ENCODE measurements at places on chromosomes 13 and 19.
A peak's percentile ranks its signal among the peaks of the same experiment; 100 is the strongest.

- DNase-seq, result no peak
Measured at GRCh38 chr13:20465218-20465879, 60.3 kb downstream of the CRYL1 start.

DNA sequence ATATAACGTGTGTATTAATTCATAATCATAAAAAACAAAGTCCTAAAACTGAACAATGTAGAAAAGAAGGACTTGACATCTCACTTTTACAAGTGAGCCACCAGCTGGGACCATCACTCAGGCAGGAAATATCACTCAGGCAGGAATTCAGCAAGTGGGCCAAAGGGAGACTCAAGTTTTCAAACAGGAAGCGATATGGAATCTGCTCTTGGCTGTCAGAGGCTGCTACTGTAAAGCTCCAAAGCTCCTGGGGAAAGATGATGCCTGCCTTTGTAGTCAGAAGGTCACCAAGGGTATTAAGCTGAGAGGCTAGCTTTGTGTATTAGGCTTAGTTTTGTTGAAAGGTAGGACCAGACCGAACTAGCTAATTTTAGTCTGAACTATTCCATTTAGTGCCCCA is 5.5 kb upstream of the AKAP11 start:
- DNase-seq, result peak; percentile 71

- DNase-seq, result peak; percentile 68
Measured at GRCh38 chr13:46396341-46396740, 9.3 kb upstream of the RUBCNL start.

DNA sequence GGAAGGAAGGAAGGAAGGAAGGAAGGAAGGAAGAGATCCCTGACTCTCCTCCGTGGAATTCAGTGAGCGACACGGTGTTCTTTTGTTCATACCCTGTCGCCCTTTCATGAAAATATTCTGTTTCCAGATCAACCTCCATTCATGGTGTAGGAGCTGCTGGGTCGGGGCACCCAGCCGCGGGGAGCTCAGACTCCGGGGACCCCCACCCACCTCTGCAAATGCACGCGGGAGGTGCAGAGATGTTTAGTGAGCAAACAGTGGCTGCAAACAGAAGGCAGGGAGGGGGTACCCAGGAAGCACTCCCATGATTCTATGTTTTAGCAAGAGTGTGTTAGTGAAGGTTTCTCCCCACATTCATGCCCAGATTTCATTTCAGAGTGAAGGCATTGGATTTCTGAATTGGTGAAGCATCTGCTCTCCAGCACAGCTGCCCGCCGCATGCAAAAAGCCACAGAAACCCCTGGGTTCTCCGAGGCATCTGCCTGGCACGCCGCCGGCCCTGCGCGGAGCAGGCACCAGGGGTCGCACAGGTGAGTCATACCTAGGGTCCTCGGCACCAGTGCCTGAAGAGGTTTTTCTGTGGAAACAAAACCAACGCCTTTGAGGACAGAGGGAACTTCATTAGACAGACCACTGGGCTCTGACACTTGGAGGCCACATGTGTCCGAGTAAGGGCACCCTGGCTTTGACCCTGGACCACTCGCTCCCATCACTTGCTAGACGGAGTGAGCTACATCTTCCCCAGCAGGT is 80.6 kb downstream of the ZNF557 start:
- no peak for DNase-seq

DNA sequence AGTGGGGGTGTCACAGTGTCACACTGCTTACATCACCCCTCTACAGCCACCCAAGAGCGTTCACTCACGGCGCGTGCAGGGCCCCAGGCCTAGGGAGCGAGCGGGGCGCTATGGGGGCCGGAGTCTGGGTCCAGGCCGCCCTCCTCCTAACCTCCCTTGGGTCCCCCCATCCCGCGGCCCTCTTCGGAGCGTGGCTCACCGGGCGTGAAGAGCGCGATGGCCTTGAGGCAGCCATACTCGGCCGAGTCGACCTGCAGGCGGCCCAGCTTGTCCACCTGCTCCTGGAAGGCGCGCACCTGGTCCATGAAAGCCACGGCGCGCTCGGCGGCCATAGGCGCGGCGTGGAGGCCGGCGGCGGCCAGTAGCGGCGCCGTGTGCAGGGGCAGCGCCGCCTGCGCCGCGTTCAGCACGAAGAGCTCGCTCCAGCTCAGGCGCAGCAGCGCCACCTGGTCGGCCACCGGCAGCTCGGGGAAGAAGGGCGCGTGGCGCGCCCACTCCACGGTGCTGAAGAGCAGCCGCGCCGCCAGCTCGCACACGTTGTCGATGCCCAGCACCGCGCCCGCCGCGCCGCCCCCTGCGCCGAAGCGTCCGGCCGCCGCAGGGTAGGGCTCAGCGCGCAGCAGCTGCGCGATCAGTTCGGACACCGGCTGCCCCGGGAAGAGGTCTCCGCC is 9.4 kb downstream of the OCEL1 start:
- peak; percentile 65 for DNase-seq

DNA sequence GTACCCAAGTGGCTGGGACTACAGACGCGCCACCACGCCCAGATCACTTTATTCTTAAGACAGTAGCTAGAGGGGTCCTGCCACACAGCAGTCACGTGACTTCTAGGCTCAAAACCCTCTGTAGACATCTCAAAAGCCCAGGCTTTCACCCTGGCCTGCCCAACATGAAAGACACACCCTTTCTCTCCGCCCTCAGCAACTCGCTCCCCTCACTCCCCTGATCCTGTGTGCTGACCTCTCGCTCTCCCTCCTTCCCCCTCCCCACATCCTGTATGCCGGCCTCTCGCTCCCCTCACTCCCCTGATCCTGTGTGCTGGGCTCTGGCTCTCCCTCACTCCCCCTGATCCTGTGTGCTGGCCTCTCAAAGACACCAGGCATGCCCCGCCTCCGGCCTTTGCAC is 77.4 kb downstream of the SLC15A1 start:
- no peak for DNase-seq

GRCh38 chr19:30006207-30006606 is 64.2 kb downstream of the URI1 start:
- no peak for DNase-seq

- peak; percentile 61 for DNase-seq
Measured at GRCh38 chr13:44879452-44880058, 109.7 kb downstream of the NUFIP1 start.

DNA sequence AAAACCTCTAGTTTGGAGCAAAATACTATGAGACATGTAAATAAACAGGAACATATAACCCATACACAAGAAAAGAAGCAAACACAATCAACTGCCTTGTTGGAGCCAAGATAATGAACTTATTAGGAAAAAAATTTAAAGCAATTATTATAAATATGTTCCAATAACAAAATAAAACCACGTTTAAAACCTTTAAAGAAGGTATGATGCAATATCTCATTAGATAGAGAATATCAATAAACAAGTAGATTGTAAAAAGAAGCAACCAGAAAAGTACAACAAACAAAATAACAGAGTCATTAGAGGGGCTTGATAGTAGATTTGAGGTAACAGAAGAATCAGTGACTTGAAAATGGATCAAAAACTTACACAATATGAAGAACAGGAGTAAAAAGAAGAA is 327.0 kb upstream of the PCDH9 start:
- no peak for DNase-seq

GRCh38 chr13:111316161-111316730 is 4.2 kb upstream of the TEX29 start:
- DNase-seq, result no peak

DNA sequence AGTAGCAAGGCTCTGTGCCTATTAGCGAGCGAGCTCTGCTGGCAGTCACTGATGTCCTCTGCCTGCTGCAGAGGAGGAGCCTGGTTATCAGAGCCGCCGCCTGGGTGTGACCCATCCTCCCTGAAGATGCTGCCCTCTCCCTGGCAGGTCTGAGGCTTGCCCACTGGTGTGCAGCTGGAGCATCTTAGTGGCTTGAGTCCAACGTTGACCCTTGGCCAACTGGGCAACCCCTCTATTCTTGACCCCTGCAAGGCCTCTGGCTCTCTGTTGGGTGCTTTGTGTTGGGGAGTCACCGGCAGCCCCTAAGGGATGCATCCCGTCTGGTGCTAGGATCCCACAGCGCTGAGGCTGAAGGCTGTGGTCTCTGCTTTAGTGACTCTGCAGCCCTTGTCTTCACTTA is 277.9 kb upstream of the SOX1 start:
- no peak for DNase-seq

GRCh38 chr13:43171489-43171888 is 148.1 kb downstream of the DNAJC15 start:
- no peak for DNase-seq

GRCh38 chr19:57355916-57356315 is 4.8 kb downstream of the ZNF304 start:
- no peak for DNase-seq

- DNase-seq, result no peak
Measured at GRCh38 chr13:109533350-109533749, 253.0 kb downstream of the IRS2 start.

DNA sequence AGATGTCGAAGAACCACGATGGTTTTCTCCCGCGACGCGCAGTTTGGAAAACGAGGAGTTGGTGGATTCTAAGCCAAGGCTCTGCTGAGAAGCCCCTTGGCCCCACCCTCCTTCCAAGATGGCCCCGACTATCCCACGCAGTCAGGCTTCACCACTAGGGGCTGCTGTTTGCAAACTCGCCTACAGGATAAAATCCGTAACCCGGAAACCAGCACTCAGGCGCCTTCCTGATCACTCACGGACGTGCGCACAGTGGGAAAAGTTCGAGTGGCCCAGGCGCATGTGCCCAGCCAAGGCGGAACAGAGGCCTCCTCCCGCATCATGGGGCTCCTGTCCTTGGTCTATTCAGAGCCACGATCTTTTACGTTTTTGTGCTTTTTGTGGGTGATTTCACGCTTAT is 19.2 kb upstream of the UQCR11 start:
- peak; percentile 60 for DNase-seq

DNA sequence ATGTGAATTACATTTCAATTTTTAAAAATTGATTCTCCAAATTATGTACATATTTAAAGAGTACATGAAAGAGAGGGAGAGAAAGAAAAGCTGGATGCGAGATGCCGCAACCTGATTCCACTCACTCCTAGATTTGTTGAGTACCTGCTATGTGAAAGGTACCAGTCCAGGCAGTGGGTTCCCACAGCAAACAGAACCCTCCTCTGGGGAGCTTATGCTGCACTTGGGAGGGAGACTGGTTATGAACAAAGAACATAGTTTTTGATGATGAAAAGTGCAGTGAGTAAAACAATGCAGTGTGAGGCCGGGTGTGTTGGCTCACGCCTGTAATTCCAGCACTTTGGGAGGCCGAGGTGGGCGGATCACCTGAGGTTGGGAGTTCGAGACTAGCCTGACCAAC is 43.4 kb downstream of the ACTN4 start:
- no peak for DNase-seq

DNA sequence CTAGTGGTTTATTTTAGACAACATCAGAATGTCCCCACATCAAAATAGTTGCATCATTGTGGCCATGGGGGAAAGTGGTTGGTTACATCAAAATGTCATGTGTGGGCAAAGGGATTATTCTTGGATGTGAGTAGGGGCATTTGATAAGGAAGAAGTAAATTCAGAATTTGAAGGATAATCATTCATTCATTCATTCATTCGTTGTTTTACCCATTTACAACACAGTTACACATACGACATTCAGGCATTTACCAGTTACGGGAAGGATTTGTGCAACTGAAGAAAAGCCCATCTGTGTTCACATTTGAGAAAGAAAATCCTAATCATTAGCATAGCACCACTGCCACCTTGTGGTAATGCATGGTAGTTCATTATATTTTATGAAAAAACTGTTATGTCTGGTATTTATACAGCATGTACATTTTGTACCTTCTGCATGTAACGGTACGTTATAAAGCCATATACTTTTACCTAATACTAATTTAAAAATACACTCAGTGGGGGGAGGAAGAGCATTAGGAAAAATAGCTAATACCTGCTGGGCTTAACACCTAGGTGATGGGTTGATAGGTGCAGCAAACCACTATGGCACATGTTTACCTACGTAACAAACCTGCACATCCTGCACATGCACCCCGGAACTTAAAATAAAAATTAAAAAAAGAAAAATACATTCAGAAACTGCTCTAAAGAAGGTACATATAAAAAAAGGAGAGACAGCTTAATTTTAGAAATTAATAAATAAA is 62.1 kb downstream of the DGKH start:
- DNase-seq, result peak; percentile 74

DNA sequence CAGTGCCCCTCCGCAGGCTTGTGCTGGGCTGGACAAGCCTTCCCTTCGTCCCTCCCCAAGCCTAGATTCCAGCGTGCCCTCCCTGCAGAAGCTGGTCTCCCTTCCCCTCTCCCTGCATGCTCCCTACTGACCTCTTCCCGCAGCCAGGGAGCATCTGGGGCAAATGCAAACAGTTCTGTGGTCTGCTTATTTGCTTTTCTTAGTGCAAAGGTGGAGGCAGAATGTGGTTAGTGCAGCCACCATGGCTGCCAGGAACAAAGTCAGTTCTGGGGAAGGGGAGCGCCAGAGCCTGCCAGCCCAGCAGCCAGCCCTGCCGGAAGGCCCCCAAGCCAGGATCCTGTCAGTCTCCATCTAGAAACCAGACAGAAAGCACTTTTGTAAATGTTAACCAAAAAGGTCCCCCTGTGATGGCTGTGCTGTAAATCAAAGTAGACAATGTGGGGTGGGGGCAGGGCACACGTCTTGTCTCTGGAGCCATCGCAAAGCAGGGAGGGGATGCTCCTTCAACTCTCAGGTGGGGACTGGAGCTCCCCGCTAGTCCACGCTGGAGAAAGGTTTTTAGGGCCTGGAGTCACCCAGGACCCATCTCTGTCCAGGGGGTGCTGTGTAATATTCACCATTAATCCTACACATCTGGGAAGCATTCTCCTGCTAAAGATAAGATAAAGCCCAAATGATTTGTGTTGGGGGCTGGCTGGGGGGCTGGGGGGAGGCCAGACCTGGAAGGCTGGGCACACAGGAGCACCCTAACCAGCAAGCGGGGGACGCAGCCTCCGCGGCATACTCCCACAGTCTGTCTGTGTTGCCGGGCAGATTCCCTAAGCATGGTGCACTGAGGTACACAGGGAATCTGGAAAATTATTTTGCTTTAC is 30.9 kb downstream of the SERP2 start:
- DNase-seq, result no peak

DNA sequence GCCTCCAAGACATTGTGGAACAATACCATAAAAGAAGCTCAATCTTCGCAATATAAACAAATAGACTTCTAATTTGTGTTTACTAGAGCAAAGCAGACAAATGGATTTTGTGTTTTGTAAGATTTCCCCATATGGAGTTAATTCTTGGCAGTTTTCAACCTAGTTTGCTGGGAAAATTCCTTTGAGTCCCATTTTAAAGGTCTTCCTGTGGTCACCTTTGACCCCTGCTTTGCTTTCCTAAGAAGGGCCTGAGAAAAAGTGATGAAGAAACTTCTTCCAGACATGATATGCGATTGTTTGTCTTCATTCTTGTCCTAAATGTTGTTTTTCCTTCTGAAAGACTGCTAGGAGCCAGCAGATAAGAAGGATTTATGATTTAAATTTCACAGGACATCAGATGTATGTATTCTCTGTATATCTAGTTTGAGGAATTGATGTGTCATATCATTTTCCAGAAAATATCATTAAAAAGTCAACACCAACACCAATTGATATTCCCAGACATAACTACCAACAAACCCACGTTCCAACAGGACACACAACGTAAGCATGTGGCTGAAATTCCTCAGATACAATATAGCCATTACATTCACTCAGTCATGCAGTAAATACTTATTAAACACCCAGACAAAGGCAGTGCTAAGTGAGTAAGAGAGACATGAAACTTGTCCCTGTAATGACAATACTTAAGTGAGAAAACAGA is 276.4 kb downstream of the LHFPL6 start:
- DNase-seq, result no peak

GRCh38 chr13:37613236-37613635 is 14.7 kb upstream of the POSTN start:
- peak; percentile 49 for DNase-seq

GRCh38 chr13:96273196-96273595 is 183.3 kb downstream of the HS6ST3 start:
- no peak for DNase-seq
